Stimulated activated CD8-positive, alpha-beta memory T cell treated with anti-CD3 and anti-CD28 coated beads, Interleukin-4, amount 100 ng/mL, for 4 hours (primary cell): ENCODE measurements at places on chromosomes 12 and 14.

- DNase-seq = no peak
Measured at GRCh38 chr14:96676166-96676565, 121.0 kb upstream of the VRK1 start.

DNA sequence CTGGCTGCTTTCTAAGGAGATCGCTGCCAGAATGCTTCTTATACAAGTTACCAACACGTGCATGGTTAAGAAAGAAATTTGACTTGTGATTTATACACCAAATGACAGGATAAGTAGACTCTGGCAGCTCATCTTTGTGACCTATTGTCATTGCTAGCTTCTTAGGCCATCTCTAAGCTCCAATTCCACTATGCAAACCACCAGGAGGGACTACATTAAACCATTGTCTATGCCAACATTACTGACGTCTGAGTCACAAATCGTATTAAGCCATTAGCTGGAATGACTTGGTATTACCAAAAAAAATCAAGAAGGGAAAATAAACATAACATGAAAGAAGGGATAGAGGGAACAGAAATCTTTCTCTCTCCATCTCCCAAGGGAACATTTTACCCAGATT is 15.8 kb upstream of the VPS33A start:
- DNase-seq = no peak

DNA sequence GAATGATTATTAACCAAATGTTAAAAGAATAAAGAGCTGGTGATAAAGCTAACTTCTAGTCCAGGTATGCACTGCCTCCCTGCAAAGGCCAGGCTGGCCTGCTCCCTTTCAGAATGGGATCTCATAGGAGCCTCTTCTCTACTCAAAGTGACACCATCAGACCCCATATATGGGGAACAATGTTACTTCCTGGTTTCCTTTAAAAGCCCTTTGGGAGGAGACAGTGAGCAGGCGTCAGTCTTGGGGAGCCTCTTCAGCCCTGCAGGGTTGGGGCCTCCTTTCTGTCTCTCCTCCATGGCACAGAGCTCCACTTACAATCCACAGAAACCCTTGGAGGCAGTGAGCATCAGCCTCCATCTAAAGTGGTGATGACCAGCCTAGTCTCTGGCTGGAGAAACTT is 17.3 kb upstream of the GPRC5A start:
- DNase-seq = no peak

DNA sequence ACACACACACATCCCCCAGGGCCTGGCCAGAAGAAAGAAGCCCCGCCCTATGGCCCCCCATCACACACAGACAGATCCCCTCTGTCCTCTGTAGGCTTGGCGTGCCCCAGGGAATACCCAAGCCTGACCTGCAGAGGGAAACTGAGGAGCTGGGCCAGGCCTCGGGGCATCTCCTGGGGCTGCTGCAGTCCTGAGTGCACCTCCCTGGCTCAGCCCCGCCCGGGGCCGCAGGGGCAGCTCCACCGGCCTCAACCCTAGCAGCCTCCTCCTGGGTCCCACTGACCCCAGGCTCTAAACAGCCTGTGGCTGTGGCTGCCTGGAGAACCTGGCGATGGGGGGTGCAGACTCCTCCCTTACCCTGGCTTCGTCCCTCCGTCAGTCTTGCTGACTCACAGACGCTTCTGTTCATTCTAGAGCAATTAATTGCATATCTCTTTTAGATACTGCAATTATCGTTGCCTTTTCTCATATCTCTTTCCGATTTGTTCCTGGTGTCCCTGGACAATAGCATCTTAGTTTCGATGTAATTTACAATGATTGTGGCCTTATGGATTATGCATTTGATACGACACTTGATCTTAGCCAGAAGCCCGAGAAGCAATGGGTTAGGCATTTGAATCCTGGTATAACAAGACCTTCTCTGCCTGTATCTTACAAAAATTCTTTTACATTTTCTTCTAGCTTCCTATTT is 45.8 kb upstream of the EIF5 start:
- no peak for DNase-seq

DNA sequence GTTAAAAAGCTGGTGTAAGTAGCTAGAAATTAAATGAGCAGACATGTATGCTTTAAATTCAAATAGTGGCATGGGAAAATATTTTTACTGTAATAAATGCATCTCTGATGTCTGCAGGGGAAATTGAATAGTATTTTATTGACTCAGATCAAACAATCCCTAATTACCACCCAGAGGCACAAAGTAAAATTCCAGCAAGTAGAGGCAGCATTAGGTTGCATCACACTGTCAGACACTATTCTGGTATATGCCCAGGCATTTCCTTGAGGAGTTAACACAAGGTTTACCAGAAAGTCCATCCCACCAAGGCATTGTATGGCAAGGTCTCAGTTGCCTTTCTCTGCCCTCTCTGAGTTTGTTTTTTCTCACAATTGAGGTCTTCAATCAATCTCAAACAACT is 201.6 kb upstream of the KITLG start:
- no peak for DNase-seq

DNA sequence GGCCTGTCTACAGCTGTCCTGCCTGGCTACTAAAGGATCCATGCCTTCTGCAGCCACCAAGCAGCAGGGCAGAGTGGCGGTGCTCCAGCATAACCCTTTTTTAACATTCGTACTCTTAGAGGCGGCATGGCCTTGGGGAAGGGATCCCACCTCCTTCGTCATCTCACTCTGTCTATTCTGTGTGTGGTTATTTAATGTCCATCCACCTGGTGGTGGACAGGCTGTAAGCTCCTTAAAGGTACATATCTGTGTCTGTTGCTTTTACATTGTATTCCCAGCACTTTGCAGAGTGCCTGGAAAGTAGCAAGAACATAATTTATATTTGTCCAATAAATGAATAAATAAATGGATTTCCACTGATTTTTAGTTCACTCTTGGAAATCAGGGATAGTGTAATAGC is 15.7 kb upstream of the ACOT1 start:
- DNase-seq = no peak
